ENCODE measurements at places on chromosomes 7 and 10.

DNA sequence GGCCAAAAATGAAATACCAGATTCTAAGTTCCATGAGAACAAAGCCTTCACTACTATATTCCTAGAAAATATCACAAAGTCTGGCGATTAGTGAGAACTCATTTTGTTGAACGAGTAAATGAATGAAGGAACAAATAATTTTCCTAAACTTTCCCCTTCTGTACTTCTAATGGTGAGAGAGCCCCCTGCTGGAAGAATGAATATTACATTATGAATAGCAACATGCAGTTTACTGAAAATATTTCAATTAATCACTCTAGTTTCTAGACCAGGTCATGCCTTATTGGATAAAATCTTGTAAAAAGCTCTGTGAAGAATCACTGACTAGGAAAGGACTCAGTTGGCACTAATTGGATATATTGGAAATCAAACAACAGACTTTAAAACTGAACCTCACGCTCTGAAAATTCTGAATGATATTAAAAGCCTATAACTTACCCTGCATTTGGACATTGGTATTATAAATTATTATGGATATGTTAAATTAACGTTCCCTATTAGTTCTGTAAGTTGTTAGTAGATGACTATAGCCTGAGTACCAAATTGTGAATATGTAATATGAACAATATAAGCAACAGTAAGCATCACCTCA lies 32.4 kb upstream of the MTPN start:
- peak; percentile 52 for DNase-seq

DNA sequence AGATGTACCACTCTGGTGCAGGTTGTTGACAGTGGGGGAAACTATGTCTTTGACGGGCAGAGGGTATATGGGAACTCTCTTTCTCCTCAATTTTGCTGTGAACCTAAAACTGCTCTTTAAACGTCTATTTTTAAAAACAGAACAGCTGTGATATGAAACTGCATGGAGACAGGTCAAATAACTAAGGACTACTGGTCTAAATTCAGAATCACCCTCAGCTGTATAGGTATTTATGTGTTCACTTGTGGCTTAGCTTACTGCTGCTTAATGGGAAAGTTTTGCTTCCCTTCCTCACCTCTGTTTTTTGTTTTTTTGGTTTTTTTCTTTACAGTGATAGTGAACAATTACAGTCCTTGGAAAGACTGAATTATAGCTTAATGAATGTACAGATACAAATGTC lies 86.9 kb upstream of the STRIP2 start:
- no peak for DNase-seq

DNA sequence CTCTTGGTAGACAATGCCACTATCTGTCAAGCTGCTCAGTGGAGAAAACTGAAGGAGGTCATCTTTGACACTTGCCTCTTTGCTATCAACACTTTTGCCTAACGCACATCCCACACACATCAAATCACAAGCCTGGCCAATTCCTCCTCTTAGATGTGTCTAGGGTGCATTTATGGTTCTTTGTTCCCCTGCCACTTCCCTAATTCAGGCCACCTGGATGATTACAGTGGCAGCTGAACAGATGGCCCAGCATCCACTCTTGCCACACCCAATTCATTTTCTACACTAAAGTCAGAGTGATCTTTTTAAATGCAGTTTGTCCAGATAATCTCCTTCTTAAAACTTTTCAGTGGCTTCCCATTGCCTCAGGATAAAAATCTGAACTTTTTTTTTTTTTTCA lies 58.6 kb downstream of the LAMB4 start:
- no peak for DNase-seq

DNA sequence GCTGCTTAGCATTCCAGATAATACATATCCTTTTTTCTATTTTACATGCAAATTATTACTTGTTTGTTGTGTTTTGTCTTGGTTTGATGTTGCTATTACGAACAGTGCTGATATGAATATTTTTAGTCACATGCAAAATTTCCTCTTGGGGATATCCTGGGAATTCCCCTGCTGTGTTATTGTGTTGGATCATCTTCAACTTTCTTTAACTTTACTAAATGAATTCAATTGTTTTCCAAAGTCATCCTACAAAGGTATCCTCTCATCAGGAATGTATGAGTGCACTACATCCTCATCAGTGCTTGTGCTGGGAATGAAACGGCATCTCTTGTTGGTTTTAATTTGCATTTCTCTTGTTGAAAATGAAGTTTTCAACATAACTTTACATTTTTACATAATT lies 87.1 kb downstream of the AASS start:
- no peak for DNase-seq

DNA sequence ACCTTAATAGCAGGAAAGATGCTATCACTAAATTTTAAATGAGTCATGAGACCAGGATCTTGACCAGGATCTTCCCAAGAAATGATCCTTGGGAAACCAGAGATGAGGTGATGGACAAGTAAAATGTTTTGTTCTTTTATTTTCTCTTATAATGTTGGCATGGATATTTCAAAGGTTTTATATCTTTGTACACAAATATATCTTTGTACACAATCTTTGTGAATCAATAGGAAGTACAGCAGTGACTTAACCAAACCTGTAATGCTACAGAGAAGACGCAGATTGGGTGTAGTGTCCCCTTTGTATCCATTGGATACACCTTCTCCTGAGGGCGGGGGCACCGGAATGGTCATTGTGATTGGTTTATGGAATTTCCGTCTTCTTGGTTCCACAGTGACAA lies 180.1 kb upstream of the CCDC6 start:
- no peak for DNase-seq

DNA sequence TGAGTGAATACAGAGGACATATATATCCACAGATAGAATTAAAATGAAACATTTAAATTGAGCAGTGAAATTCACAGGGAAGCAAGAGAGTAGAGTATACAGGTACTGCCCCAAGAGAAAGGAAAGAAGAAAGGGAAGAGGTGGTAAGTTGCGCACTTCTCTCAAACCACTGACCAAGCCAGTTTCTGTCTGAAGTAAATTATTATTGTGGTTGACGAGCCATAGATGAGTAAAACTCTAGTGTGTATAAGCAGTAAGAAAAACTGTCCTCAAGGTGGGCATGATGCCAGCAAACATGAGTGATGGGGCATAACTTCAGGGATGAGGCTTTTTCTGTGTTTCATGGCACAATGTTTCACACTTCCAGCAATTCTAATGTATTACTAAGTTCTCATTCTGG lies 4.4 kb upstream of the BET1 start:
- no peak for DNase-seq

DNA sequence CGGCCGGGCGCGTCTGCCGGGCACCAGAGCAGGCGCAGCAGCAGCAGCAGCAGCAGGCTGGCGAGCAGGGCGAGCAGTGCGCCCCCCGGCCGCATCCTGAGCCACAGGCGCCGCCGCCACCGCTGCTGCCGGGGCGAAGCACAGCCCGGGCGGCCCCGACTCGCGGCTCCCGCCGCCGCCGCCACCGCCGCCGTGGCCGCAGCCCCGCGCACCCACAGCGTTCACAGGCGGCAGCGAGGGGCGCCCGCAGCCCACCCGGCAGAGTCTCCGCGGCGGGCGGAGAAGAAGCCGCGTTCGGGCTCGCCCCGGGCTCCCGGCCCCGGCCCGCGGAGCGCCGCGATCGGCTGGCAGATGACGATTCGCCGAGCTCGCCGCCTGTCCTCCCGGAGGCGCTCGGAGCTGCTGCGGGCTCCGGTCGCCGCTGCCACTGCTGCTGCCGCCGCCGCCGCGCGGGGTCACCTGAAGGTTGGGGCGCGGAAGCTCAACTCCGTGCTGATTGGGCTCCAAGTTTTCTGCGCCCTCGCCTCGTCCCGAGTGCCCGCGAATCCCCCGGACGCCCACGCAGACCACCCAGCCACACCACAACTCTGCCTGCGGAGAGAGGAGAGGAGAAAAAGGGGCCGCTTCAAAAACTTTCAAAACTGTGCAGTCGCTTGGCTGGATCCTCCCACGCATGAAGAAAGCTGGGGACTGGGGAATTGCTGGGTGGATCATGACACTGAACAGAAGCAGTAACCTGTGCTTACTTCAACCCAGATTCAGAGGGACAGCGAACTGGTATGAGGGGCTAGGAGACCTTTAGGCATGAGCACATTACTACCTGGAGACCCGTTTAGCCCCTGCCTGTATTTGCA lies at the start of gene ST8SIA6:
Gene ST8SIA6, minus strand, starts transcription at position 435 of the 854 bp plus-strand sequence. Its CDS starts 340 bp downstream, at position 95.
- peak; percentile 59 for DNase-seq

DNA sequence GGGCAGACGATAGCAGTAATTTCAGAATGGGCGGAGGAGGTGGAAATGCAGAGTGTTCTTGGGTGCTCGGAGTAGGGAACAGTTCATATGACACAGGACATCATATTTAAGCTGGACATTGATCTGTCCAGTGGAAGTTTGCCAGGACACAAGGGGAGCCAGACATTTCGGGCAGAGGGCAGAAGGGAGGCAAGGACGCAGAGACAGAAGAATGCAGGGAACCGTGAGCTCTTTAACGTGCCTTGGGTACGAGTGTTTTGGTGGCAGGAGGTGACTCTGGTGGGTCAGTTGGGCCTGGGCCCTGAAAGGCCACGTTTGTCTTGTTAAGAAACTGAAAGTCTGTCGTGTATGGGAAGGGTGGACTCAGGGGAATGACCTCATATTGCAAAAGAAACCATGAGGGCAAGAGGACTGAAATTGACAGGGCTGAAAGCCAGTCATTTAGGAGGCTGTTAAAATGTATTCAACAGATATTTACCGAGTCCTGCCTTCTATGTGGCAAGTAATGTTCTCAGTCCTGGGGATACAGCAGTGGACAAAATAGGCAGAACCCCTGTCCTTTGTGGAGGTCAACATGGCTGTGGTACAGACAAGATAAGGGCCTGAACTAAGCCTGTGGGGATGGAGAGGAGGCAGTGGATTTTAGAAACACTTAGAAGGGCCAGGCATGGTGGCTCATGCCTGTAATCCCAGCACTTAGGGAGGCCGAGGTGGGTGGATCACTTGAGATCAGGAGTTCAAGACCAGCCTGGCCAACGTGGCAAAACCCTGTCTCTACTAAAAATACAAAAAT lies 2.2 kb downstream of the OPTN start:
- no peak for DNase-seq

GRCh38 chr10:120103738-120104560 lies 211.4 kb downstream of the SEC23IP start:
- no peak for DNase-seq

- no peak for DNase-seq
Measured at GRCh38 chr7:35826751-35827150, 25.9 kb downstream of the SEPTIN7 start.

DNA sequence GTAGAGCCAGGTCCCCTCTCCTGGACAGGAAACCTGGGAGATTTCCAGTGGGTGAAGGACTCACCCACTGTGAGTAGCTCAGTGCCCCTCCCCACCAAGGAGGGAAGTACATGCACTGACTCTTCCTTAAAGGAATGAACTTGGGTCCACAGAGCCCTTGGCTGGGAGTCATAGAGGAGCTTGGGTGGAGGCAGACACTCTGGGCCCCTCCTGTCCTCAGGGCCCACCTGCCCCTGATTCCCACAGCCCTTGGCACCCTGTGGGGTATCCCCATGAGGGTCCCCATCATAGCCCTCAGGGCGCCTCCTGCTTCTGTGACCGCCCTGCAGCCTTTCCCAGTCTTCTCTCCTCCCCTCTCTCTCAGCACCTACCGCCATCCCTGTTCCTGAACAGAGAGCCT lies 3.7 kb downstream of the EN2 start:
- DNase-seq = no peak

DNA sequence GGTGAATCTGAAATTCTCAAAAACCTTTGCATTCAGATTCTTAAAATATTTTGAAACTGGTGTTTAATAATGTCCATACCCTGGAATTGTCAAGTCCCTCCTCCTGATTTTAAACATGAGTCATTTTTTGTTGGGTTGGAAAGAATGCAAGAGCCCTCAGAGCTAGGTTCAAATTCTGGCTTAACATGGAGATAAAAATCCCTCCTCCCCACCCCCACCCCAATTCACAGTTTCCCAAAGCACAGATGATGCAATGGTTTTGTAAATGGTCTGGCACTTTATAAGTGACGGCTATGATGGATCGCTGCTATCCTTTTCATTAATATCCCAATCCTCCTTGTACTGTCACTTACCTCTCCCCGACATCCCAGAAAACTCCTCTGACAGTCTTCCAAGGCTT lies 332.8 kb downstream of the PLXNA4 start:
- DNase-seq = no peak

GRCh38 chr10:100983868-100984671 lies 3.2 kb downstream of the MRPL43 start:
- no peak for DNase-seq

GRCh38 chr10:1603181-1603580 lies 134.1 kb downstream of the ADARB2 start:
- no peak for DNase-seq

- DNase-seq = no peak
Measured at GRCh38 chr10:29621161-29621560, 13.6 kb downstream of the SVIL start.

DNA sequence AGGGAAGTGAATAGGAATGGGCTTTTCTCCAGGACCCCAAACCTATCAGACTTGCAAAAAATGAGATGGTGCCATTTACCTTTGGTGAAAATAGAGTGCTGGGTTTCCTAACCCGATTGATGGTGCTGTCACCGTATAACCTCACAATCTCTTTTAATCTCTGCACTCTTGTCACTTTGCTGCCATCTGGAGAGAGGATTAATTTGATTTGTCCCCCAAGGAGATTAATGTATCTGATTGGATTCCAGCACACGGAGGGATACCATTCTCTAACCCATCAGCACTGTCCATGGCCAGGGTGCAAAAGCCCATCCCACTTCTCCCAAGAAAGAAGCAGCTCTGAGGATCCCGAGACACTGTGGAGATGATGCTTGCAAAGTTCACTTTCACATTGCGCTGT lies 86.3 kb upstream of the NFE2L3 start:
- no peak for DNase-seq

GRCh38 chr7:11128498-11128897 lies 154.8 kb downstream of the PHF14 start:
- no peak for DNase-seq

DNA sequence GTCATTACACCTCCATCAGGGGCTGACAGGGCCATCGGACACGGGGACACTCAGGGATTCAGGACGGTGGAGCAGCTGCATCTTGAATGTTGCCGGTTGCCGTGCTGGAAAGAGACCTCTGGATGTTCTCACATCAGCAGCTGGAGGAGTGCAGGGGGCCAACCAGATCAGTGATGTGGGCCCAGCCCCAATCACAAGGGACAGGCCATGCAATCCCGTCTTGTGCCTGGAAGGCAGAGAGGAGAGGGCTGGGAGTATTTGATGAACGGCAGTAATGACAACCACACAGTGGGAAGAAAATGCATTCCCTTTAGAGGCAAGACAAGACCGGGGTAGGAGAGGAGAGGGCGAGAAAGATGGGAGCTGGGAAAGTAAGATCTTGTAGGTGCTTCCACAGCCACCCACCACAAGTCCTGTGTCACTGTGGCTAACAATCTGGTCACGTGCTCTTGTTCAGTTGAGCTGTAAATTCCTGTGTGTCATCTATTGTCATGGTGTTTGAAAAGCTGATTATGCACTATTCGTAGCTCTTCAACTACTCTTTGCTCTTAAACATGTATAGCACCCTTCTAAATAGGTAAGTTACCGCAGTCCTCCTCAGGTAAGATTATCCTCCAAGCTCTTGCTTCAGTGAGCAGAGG lies 85.9 kb upstream of the LEP start:
- no peak for DNase-seq

Data from CD4-positive, alpha-beta memory T cell (primary cell).